Pulmonary artery endothelial cell (primary cell): ENCODE measurements at places on chromosomes 6 and 20. TPM values are rescaled to one million over a fixed set of nuclear protein-coding genes. Genes with fewer than 3 reads are reported as not detected.

GPR31 gene
- total RNA-seq = not detected in 2 replicates

ACTR5 gene
- 11.5 and 14.0 TPM in 2 replicates for total RNA-seq

PLCB4 gene
- 1.3 and 2.1 TPM in 2 replicates for total RNA-seq

TMC2 gene
- total RNA-seq = not detected in 2 replicates

UNC5CL gene
- 0.04 and 0.07 TPM in 2 replicates for total RNA-seq

HSPA12B gene
- 4.7 and 7.9 TPM in 2 replicates for total RNA-seq

SUMO4 gene
- total RNA-seq = 0.53 and 1.3 TPM in 2 replicates

RBL1 gene
- 13.1 and 14.3 TPM in 2 replicates for total RNA-seq
